Islet precursor cell (in vitro differentiated cells): ENCODE measurements at places on chromosomes 2 and 18.

- peak; percentile 98 for DNase-seq
These were observed 68.4 kb upstream of the PPP1CB start for GRCh38 chr2:28683100-28683706.

GRCh38 chr18:74381621-74382295 lies 66.1 kb downstream of the C18orf63 start:
- DNase-seq, result no peak

- DNase-seq, result peak; percentile 36
These were observed 17.5 kb downstream of the REEP1 start for GRCh38 chr2:86319700-86320580.

DNA sequence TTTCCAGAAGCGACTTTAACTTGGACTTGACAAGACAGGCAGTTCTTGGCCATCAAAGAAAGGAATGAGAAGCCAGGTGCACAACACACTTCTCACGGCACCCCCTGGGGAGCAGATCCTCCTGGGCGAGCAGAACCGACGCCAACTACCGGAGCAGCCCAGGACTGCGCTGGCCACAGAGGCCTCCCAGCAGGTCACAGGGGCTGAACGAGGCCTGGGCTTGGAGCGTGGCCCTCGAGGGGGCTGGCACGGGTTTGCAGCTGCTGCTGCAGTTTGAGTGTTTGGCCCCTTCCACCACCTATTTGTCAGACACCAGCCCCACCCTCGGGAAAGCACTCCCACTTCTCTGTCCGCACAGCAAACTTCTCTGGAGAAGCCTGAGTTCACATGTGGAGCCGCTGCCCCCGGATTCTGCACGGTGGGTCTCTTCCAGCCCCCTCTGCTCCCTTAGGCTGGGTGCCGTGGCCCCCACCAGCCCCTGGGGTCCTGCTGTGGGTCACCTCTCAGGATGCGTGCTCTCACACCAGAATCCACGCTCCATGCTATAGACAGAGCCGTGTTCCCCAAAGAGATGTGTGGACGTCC lies 306.7 kb upstream of the SALL3 start:
- DNase-seq, result no peak

GRCh38 chr2:5589183-5589582 lies 103.0 kb upstream of the SOX11 start:
- DNase-seq, result no peak

GRCh38 chr2:16931441-16931840 lies 265.8 kb upstream of the CYRIA start:
- DNase-seq, result peak; percentile 56

GRCh38 chr18:40866968-40867367 lies 1088.1 kb upstream of the PIK3C3 start:
- DNase-seq, result no peak

- DNase-seq, result peak; percentile 56
These were observed 360.4 kb downstream of the SLC4A3 start for GRCh38 chr2:219987830-219988229.

GRCh38 chr18:55239740-55240139 lies 280.5 kb upstream of the CCDC68 start:
- no peak for DNase-seq

GRCh38 chr2:210172219-210172575 lies 988 bp upstream of the KANSL1L start:
- DNase-seq, result no peak

- DNase-seq, result peak; percentile 69
These were observed 130.6 kb downstream of the ZEB2 start for GRCh38 chr2:144389151-144389929.

- DNase-seq, result no peak
These were observed 80.9 kb upstream of the PKDCC start for GRCh38 chr2:41966920-41967319.

DNA sequence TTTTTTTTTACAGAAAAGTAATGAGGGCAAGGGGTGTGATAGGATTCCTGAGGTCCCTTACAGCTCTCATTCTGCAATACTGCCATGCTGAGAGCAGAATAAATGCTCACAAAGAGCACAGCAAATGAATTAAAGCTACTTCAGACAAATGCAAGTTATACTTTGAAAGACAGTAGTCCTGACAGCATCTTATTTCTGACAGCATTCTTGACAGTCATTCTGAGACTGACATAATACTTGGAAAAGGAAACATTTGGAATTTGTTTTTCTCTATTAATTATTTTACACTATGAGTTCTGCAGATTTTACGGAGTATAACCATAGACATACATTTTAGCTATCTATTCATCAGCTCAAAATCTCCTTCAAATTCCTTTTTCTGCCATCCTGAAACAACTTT lies 935.2 kb upstream of the FAM98A start:
- no peak for DNase-seq

- no peak for DNase-seq
These were observed 262.0 kb downstream of the DLGAP1 start for GRCh38 chr18:4193086-4193485.

GRCh38 chr18:37608876-37609275 lies 43.3 kb upstream of the CELF4 start:
- DNase-seq, result no peak

DNA sequence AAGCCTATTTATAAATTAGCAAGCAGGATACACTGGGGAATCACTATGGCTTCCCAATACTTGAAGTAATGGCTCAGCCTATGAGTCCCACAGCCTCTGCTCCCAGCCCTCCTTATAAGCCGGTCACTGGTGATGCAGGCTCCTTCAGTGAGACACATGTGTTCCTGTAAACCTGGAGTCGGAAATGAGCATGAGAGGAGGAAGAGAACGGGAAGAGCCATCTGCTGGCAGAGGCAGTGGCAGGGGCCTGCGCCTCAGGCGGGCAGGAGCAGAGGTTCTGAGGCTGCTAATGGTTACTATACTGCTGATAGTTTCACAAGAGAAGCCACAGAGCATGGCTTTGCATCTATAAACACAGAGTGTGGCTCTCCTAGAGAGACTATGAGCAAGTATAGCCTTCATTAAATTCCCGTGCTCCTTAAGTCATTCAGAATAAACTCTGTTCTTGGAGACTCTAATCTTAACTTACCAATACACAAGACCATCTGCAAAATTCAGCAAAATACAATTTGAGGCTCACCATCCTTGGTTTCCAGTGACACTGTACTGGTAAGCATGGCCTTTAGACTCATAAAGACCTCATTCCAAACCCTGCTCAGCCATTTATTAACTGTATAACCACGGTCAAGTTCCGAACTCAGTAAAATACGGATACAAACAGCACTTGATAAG lies 63.3 kb downstream of the FBXO15 start:
- no peak for DNase-seq

- no peak for DNase-seq
These were observed 13.8 kb upstream of the TTC27 start for GRCh38 chr2:32614084-32614483.

DNA sequence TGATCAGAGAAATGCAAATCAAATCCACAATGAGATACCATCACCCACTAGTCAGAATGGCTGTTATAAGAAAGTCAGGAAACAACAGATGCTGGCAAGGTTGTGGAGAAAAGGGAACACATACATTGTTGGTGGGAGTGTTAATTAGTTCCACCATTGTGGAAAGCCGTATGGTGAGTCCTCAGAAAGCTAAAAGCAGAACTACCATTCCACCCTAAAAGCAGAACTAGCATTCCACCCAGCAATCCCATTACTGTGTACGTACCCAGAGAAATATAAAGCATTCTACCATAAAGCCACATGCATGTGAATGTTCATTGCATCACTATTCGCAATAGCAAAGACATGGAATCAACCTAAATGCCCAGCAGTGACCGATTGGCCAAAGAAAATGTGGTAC lies 60.7 kb downstream of the ANKRD62 start:
- DNase-seq, result no peak

- no peak for DNase-seq
These were observed 980 bp upstream of the PDE6D start for GRCh38 chr2:231781798-231782726.

DNA sequence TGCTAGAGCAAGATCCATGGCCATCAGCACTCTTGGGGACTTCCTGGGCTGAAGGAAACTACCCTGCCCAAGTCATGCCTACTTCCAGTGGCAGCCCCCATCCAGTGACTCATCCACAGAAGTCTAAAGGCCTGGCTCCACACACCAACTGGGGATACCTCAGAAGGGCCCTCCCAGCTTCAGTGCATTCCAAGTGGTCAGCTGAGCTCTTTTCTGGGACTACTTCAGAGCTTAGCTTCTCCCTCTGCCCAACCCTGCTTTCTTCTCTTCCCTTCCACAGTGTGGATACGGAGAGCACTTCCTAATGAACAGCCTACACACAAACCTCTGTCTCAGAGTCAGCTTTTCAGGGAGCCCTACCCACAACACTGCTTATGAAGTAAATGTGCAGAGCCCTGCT lies 66.5 kb downstream of the CLHC1 start:
- DNase-seq, result no peak

GRCh38 chr2:70182689-70183088 lies 8.1 kb downstream of the C2orf42 start:
- DNase-seq, result no peak

DNA sequence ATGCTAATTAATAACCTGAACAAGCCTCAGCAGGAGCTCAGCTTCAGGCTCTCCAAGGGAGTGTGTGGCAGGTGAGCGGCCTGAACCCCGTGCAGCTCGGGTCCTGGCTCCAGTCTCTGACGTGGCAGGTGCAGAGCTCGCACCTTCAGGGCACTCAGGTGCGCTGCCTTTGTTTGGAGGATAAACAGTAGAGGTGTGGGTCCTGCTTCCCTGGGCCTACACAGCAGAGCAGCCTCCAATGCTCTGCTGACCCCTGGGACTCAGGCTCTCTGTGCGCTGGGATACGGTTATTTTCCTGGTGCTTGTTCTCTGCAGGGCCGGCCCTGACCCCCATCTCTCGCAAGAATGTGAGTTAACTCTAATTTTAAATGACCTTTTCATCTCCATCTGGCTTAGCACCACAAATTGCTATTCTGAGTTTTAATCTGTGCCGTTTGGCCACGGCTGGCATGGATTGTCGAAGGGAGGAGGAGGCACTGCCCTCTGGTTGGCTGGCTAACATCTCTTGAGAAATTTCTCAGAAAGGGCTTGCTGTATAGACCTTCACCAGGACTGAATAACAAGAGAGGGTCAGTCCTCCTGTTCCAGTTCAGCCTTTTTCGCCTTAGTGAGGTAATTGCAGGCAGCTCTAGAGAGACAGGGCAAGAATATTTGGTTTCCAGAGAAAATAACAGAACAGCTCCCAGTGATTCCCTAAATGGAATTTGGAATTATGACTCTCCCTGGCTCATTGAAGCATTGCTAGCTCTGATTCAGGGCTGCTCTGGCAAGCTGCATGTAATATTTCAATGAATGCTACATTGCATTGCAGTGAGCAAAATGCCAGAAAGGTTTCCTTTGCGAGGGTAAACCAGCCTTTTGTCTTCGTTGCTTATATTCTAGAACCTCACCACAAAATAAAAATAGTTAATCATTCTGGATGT lies 161.8 kb downstream of the DCDC2C start:
- no peak for DNase-seq

- no peak for DNase-seq
These were observed 268.6 kb downstream of the FIGN start for GRCh38 chr2:163467251-163467630.

DNA sequence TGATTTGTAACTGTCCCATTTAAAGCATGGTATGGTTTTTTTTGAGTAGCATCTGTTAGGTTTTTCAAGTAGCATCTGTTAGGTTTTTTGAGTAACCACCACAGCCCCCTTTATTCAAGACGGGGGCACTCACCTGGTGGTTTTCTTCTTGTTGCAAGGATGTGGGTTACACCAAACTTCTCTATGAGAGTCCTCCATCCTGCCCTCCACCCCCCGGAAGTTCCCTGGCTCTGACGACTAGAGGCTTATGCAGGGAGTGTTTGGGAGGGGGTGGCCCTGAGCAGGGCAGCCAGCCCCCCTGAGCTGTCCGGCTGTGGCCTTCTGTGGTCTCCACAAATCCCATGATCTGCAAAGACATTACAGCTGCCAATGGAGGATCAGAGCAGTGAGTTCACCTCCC lies 39.3 kb downstream of the MTCL1 start:
- DNase-seq, result peak; percentile 32

GRCh38 chr2:42795841-42796301 lies 3.5 kb upstream of the HAAO start:
- DNase-seq, result no peak

DNA sequence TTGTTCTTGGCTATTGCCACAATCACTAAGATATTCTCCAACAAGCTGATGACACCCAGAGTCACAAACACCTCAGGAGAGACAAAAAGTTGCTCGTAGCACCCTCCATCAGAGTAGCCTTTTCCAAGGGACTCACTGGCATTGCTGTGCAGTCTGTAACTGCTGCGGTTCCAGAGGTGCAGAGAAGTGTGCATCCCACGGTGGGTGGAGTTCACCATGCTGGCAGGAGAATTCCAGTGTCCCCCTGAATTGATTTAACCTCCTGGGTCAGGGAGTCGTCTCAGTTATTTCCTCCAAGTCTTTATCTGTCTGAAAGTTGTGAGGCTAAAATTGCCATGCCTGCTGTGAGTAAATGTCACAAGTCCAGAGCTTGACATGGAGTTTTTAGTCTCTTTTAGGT lies 443 bp downstream of the MC4R start:
- peak; percentile 57 for DNase-seq

DNA sequence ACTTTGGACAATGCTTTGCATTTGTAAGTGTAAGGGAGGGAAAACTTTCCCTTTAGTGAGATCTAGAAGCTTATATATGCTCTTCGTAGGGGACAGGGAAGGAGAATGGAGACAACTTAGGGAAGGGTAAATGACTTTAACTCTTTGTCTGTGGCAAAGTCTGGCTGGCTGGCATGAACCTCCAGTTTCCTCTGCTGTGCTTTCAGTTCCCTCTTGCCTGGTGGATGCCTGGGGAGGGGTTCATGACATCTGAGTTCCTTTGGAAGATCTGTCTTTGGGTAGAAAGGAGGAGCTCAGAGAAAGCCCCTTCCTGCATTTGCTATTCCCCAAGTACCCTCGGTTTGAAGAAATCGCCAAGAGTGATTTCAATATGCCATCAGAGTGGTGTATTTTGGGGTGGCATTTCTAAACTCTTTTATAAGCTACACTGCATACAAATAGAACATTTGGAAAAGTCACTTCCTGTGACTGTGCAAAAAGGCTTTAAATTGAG lies 143.6 kb downstream of the VAPA start:
- DNase-seq, result no peak

DNA sequence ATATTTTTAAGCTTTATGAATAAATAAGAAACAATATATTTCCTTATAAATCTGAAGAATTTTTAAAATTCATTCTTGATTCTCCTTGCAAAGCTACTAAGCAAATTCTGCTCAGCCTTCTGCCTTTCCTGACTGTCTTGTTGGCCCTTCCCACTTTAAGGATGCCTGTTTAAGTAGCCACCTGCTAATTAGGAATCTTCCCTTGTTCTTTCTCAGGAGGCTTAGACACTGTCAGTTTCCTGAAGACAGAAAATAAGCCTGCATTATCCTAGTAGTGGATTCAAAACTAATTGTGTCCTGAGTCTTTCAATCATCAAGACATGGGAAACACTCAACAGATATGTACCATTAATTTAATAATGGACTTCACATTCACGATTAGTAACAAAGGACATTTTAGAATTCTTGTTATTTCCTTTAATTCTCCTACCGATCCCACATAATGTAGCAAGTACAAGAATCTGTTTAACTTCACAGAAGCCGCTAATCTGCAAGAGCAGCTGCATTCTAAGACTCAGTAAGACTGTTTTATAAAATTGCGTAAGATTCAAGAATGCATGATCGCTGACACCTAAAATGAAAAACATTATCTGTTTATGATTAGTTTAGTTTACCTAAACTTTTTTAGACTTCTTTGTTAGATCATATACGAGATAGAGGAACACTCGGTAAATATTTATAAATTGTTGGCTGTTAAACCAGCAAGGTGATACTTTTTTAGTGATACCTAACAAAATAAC lies 445.4 kb upstream of the DSEL start:
- no peak for DNase-seq
